ENCODE measurements at places on chromosomes 7 and 10.

DNA sequence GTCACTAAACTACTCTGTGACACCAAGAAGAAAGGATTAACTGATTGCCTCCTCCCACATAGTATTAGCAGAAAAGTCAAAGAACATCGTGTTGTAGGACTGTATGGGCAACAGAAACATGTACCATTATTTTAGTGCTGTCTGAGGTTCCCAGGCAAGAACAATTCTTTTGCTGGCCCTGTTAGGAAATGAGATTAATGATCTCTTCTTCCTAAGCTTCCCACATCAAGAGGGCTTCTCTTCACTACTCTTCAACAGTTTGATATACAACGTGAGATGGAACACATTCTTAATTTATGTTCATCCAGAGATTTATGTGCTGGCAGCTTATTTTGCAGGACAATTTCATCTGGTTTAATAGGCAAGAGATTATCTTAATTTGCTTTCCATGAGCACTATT lies 219.6 kb downstream of the DOCK4 start:
- no peak for DNase-seq

GRCh38 chr7:138864667-138865066 lies 66.7 kb upstream of the ATP6V0A4 start:
- no peak for DNase-seq

GRCh38 chr10:131928248-131929095 lies 27.7 kb downstream of the PPP2R2D start:
- no peak for DNase-seq

DNA sequence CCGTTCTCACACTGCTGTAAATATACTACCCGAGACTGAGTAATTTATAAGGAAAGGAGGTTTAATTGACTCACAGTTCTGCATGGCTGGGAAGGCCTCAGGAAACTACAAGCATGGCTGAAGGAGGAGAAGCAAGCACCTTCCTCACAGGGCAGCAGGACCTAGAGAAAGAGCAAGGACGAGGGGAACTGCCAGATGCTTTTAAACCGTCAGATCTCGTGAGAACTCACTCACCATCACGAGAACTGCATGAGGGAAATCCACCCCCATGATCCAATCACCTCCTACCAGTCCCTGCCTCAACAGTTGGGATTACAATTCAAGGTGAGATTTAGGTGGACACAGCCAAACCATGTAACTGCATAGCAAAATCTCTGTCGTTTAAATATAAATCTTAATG lies at the start of gene EBLN1:
TSS of gene EBLN1 (minus strand) at position 174 of the 400 bp plus-strand sequence. CDS start 8,032 bp downstream, outside the sequence.
- DNase-seq: no peak

- no peak for DNase-seq
Observed at GRCh38 chr10:112166800-112167199, 16.8 kb downstream of the GPAM start.

DNA sequence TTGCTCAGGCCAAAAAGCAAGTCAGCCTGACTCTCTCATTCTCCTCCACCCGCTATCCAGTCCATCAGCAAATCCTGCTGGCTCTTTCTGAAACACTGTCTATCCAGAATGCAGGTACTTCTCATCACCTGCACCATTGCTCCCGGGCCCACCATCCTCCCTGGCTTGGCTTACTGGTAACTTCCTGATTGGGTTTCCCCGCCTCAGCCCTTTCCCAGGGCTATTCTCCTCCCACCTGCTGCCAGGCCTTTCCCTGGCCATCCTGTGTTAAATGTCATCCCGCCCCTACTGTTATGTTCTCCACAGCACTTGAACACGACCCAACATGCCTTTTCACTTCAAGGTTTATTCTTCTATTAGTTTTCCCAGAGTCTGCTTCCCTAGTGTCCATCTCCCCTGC lies 124.0 kb downstream of the CNNM2 start:
- DNase-seq: no peak

GRCh38 chr10:121049923-121050322 lies 198.8 kb downstream of the WDR11 start:
- no peak for DNase-seq

DNA sequence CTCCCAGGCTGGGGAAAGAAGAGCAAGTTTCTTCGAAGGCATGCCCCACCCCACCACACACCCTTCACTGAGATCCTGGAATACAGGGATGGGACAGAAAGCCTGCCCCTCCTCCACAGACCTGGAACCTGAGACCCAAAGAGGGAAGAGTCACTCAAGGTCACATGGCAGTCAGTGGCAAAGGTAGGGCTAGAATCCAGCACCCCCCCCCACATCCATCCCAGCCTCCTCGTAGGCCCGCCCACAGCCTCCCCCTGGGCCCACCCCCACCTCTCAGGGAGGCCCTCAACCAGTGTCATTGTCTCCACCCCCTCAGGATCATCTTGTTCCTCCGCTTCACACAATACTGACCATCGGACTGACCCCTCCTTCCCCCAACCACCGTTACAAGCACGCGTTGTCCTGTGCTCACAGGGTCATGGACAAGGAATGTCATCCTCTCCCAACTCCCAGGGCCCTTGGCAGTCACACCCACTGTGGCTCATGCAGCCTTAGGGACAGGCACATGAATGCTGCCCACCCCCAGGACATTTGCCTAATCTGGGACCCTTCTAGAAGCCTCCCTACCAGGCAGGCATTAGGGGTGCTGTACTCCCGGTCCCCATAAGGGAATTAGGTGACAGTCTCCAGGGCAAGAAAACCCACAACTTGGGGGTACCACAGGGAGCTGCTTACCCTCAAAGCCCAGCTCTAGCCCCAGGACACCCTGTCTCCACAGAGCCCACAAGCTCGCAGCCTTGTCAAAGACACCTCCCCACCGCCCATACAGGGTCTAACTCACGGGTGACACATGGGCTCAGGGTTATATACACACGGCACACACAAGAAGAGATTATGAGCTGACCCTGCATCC lies 1.4 kb downstream of the KCNH2 start:
- DNase-seq: no peak

- no peak for DNase-seq
Observed at GRCh38 chr7:1758028-1758858, 88.2 kb downstream of the ELFN1 start.

- no peak for DNase-seq
Observed at GRCh38 chr10:24866604-24867583, 85.5 kb downstream of the PRTFDC1 start.

- DNase-seq: no peak
Observed at GRCh38 chr7:98278936-98279335, 2.5 kb upstream of the BRI3 start.

- DNase-seq: no peak
Observed at GRCh38 chr10:11517150-11517549, 94.3 kb downstream of the USP6NL start.

- no peak for DNase-seq
Observed at GRCh38 chr7:82210416-82211184, 233.0 kb downstream of the CACNA2D1 start.

GRCh38 chr7:151592868-151593486 lies 73.3 kb upstream of the RHEB start:
- no peak for DNase-seq

DNA sequence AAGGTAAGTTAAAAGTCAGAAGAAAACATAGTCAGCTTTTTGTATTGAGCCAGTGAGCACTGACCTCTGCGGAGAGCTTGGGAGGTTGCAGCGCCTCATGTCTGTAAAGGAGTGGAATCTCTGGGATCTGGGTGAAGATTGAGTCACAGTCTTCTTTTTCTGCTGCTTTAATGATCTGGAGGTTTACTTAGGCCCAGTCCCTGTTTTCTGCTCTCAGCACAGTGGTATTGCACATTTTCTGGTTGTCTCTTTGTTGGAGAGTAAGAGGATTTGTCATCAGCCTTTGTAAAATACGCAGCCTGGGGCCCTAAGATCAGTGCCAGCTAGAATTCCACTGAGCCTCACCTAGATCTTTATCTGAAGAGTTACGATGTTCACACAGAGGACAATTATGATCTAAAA lies 58.3 kb upstream of the GJD4 start:
- DNase-seq: no peak

DNA sequence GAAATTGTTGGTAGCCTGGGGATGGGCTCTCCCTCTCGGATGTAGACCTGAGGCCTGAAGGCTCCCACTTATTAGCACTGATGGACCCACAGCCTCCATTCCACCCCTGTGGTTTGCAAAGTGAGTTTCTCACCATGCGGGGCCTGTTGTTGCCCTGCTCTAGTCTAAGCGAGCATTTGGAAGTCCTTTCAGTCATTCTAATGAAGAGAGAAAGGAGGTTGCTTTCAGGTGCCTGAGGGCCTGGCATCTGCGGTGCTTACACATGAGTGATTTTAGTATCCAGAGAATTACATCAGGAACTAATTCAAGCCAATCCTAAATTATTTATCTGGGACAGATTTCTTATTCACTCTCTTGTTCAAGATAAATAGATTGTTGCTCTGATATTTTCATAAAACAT lies 61.6 kb downstream of the NAMPT start:
- no peak for DNase-seq

GRCh38 chr10:13311177-13311575 lies 11.3 kb upstream of the PHYH start:
- DNase-seq: no peak

GRCh38 chr7:25643286-25643685 lies 415.0 kb upstream of the NPVF start:
- DNase-seq: no peak

- no peak for DNase-seq
Observed at GRCh38 chr7:128408709-128409595, 830 bp downstream of the IMPDH1 start.

DNA sequence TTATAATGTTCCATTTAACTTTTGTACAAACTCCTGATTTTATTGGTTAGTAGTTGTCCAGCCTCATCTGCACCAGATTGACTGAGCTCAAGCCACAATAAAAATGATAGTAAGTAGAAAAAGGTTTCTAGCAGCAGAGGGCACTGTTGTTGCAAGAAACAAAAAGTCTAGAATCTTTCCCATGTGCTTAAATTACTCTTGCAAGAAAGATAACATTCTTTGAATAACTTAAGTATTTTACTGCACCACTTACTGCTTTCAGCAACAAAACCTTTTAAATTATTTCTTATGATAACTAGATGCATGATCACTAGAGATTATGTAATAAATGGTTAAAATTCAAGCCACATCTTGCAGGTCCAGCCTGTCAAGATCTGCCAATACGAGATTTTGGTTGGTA lies 27.0 kb downstream of the LMOD2 start:
- DNase-seq: no peak

- DNase-seq: no peak
Observed at GRCh38 chr10:57815949-57816348, 451.7 kb downstream of the IPMK start.

- DNase-seq: no peak
Observed at GRCh38 chr7:18087687-18088078, 60.0 kb upstream of the PRPS1L1 start.

GRCh38 chr10:49568235-49568634 lies 29.3 kb upstream of the ERCC6 start:
- DNase-seq: no peak

DNA sequence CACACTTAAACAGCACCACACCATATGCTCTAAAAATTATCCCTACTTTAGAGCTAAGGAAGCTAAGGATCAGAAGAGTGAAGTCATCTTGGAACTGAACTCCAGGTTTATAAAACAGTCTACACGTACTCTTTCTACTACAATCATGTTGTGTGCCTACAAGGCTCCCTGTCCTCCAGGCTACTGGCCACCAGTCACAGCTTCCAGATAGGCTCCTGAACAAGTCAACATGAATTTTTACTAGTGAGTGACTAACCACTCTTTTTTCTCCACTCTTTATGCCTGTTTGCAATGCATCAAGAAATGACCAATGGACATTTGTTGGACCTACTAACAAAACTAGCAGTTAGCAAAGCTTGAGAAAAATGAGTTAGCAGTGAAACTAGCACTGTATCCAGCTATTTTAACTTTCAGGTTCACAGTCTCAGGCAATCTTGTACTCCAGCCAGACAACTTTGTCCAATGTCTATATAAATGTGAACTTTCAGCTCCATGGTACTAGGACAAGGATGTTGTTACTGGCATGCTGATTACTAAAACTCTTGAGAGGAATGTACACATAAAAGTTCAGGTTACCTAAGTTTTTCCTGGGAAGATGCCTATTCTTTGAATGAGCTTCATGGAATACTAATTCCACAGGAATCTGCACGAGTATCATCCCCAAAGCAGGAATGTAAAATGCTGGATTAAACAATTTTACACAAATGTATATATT lies 180.0 kb downstream of the BTAF1 start:
- DNase-seq: no peak

GRCh38 chr7:47024991-47025390 lies 556.9 kb downstream of the TNS3 start:
- no peak for DNase-seq

- no peak for DNase-seq
Observed at GRCh38 chr7:101402081-101402779, 39.6 kb downstream of the COL26A1 start.

DNA sequence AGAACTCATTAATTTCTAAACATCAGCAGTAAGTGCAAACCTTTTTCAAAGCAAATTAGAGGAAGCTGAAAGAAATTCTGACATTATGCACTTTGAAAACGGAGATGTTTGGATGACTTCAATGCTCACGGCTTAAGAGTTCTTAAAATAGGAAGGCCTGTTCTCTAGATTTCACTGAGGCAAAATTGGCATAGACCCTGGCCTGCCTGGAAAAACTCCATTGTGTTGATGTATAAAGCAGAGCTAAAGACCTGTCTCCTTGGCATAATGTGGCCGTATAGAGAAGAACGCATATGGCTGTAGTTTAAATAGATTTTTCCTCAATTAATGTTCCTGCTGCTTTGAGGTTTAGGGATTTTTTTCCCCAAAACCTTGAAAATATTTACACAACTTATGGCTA lies 24.5 kb upstream of the AGMO start:
- no peak for DNase-seq

- DNase-seq: no peak
Observed at GRCh38 chr10:22049635-22050034, 46.1 kb upstream of the DNAJC1 start.

DNA sequence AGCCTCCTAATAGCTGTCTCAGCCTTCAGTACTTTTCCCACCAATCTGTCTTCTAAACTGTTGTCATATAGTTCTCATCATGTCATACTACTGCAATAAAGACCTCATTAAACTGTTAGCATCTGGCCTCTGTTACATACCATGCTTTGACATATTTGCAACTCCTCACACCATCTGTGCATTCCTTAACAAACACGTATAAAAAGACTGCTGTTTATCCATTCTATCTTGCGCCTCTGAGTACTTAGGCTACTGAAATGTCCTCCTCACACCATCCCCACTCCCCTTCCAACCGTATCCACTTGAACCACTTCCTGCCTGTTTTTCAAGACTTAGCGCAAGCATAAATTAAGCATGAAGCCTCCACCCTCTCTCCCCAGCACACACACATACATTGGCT lies 41.6 kb downstream of the SLC16A9 start:
- no peak for DNase-seq

DNA sequence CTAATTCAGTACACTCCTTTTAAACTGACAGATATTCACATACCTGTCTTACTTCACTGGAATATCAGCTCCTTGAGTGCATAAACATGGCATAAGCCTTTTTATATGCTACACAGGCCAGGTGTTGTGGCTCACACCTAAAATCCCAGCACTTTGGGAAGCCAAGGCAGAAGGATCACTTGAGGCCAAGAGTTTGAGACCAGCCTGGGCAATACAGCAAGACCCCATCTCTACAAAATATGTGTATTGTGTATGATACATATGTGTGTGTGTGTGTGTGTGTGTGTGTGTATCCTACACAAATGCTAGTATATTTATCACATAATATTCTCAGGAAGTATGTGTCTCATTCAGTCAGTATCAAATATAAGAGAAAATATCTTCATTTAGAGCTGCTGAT lies 45.3 kb downstream of the DNAJC12 start:
- DNase-seq: no peak

- DNase-seq: no peak
Observed at GRCh38 chr10:1100691-1101368, 44.6 kb downstream of the WDR37 start.
